ENCODE measurements at places on chromosomes 11 and 22.

DNA sequence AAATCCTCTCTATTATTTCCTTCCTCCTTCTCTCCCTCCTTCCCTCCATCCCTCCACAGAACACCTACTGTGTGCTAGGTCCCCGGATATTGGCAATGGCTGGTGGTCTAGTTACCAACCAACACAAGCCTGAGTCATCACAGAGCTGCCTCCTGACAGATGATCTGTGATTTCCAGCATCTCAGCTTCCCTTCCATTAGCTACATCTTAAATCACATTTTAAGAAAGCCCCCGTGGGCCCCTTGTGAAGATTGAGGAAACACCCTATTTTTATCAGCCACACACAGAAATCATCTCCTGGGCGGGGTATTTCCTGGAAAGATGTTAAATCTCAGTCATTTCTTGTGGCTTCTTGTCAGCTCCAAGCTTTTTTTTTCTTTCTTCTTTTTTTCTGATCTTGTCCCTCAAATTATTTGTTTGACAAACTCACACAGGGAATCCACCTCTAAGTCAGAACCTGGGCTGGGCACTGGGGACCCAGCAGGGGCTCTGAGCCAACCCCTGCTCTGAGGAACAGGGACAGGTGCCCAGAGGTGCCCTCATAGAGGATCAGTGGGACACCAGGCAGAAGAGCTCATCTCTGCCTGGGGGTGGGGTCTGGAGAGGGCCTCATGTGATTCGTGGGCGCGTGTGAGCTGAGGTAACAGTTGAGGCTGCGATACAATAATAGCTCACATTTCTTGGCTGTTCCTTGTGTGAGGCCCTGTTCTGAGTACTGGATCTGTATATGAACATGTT, 42.4 kb downstream of the CACNA1I start:
- no peak for DNase-seq

GRCh38 chr11:130904380-130904779, 11.9 kb downstream of the SNX19 start:
- no peak for DNase-seq

DNA sequence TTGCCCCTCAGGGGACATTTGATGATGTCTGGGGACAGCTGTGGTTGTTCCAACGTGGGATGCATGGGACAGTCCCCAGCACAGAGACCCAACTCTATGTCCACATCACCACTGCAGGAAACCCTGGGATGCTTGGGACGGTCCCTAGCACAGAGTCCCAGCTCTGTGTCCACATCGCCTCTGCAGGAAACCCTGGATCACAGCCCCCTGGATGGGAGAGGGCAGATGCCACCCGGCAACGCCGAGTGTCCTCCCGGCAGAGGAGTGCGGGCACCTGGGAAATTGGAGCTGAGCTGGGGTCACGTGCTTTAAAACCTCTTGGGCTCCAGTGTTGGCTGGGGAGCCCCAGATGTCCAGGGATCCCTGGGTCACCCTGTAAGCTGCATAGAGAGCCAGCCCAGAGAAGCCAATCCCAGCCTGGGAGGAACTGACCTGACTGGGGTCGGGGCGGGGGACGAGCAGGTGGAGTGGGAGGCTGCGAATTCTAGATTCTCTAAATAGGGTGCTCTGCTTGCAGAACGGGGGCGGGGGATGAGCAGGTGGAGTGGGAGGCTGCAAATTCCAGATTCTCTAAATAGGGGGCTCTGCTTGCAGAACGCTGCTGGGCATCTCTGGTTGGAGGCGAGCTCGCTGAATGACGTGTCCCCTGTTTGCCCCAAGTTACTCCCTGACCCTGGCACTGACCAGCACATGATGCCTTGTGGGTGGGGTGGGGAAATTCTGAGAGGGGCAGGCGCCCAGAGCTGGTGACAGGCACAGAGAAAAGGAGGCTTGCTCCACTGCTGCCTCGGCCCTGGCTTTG, 1197.8 kb downstream of the BRD1 start:
- no peak for DNase-seq

DNA sequence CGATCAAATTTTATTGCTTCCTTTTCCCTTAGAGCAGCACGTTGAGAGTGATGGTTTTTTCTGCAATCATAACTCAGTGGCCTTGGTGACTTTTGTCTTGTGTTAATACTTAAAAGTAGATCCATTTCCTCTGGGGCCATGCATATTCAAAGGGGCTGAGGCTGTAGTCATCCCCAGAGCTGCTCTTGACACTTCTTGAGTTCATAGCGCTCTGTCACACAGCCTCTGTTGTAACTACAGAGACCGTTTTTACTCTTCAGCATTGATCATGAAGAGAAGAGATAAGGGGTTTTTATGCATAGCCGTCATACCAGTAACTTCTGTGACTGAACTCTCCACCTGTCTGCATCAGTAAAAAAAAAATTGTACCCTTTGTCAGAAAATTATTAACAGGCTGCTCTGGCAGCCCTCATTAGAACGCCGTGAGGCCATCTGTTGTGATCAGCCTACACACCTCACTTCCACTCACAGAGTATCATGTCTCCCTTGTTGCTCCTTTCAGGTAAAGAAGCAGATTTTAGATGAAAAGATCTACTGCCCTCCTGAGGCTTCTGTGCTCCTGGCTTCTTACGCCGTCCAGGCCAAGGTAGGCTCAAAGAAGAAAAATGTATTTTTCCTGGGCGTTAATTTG, 38.4 kb downstream of the NF2 start:
- no peak for DNase-seq

GRCh38 chr22:29408940-29409339, 20.6 kb upstream of the AP1B1 start:
- no peak for DNase-seq

DNA sequence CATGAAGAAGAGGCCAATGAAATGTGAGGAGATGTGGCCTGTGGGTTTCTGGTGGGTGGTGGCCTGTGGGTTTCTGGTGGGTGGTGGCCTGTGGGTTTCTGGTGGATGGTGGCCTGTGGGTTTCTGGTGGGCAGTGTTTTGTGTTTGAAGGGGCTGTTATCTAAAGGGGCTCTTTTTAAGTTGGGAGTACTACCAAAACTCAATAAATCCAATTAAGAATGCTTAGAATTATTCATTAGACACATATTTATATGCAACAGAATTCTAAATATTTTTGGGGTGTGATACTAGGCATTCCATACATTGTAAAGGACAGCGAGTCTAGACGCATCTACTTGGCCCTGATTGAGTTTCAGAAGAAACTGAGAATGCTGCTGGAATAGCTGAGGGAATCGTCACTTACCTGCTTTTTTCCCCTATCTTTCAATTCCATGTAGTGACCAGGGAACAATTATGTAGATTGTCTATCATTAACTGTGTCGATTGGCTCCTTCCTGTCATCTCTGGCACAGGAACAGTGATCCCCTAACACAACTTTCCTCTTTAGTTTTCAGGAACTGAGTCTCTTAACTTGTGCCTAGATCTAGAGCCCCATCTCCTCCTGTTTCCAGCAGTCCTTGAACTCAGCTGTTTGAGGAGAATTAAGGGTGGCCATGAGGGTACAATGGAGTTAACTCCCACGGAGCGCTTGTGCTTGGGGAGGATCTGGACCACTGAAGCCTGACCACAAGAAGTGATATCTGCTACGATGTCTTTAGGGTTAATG, 37.3 kb upstream of the TOP3B start:
- DNase-seq = no peak

DNA sequence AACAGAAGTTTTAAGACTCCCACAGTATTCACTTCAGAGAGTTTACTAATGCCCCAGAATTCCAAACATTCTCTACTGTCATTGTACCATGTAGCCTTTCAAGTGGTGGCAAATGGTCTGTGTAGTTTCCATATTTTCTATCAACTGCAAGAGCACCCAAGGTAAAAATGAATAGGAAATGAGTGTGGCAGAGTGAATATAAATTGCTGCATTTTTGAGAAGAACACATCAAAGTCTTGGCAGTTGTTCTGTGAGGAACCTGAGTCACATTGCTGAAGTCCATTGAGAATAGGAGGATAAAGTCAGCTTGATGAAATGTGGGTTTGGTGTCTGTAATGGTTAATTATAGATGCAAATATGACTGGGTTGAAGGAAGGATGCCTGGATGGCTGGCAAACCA, 193.6 kb downstream of the AASDHPPT start:
- DNase-seq = no peak

GRCh38 chr11:28058333-28058732, 49.6 kb downstream of the KIF18A start:
- no peak for DNase-seq

GRCh38 chr11:95588821-95589220, 200.8 kb downstream of the FAM76B start:
- no peak for DNase-seq

GRCh38 chr11:44389963-44390605, 80.1 kb upstream of the ALX4 start:
- no peak for DNase-seq

GRCh38 chr11:128180441-128181087, 406.8 kb downstream of the ETS1 start:
- DNase-seq = no peak

- no peak for DNase-seq
Measured at GRCh38 chr11:58654908-58655296, 32.4 kb downstream of the CNTF start.

DNA sequence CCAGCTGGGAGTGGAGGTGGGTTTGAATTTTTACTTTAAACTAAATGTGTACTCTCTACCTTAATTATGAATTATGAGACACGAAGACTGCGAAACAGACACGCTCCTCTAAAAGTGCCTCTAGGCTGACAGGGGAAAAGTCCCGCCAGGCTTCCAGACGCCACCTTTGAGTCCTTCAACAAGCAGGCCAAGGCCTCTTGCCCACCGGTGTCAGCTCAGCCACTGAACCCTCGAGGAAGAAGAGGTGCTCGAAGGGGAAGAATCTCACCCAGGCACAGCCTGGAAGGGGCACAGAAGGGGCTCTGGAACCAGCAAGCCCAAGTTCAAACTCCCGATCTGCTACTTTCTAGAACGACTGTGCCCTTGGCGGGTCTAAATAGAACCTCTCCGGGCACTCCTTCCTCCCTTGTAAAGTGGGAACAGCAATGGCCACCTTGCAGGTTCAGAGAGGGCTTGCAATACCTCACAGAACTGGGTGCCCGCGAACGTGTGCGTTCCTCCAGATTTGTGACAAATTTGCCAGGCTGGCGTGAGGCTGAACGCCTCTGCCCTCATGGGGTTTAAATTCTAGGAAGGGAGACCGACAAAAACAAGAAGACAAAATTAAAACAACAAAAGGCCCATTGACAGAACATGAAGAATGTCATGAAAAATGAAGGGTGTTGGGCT, 158.5 kb upstream of the GRK3 start:
- no peak for DNase-seq

DNA sequence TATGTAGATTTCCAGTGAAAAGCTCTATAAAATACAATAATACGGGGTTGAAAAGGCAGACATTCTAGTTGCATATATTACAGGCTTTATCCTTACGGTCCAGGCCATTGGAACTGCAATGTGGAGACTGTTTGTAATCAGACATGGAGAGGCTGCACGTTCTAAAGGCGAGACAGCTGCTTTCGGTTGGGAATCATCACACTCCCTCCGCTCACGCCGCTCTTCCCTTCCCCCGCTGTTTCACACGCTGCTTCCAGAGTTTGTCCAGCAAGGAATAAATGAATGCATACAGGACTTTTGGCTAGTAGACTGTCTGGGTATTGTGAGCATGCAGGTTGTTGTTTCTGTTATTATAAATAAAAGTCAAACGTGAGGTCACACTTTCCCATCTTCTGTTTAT, 13.5 kb upstream of the EFCAB6 start:
- no peak for DNase-seq

GRCh38 chr11:31977343-31977742, 113.5 kb upstream of the RCN1 start:
- no peak for DNase-seq

DNA sequence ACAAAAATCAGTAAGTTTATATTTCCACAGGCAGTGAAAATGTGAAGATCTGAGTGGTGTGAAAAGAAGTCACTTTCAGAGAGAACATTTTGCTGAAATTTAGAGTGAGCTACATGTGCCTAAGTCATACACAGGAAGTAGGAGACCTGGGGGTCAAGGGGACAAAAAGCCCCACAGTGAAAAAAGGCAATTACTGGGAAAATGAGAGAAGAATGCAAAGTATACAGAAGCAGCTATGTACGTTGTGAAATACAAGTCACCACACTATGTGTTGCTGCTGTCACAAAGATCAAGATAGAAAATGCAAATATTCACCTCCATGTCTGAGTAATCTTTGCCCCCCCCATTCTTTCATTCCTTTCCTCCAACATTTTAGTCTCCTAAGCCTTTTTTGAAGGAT, 21.6 kb upstream of the SESN3 start:
- DNase-seq = no peak

DNA sequence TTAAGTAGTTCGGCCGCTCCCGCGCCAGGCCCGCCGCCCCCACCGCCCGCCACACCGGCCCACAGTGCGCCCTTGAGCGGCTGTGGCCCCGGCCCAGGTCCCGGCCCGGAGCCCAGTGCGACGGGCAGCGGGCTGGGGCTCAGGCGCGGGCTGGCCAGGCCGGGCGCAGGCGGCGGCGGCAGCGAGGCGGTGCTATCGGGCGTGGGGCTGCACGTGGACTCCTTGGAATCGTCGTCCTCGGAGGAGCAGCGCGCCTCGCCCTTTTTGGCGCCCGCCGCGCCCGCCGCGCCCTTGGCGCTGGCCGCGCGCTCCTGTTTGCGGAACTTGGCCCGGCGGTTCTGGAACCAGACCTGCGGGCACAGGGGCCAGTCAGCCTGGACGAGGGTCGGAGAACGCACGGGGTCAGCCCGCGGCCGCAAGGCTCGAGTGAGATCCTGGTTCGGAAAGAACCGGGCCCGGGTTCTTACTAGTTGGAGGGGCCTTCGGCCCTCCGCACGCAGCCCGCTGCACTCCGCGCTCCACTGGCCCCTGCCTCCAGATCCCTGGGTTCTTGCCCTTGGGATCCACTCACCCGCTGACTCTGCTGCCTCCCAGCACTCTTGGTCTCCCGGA, 4.0 kb downstream of the PHOX2A start:
- DNase-seq = no peak

- DNase-seq = no peak
Measured at GRCh38 chr11:69375316-69376154, 81.6 kb downstream of the MYEOV start.

- no peak for DNase-seq
Measured at GRCh38 chr22:32841175-32841574, 39.7 kb downstream of the TIMP3 start.

DNA sequence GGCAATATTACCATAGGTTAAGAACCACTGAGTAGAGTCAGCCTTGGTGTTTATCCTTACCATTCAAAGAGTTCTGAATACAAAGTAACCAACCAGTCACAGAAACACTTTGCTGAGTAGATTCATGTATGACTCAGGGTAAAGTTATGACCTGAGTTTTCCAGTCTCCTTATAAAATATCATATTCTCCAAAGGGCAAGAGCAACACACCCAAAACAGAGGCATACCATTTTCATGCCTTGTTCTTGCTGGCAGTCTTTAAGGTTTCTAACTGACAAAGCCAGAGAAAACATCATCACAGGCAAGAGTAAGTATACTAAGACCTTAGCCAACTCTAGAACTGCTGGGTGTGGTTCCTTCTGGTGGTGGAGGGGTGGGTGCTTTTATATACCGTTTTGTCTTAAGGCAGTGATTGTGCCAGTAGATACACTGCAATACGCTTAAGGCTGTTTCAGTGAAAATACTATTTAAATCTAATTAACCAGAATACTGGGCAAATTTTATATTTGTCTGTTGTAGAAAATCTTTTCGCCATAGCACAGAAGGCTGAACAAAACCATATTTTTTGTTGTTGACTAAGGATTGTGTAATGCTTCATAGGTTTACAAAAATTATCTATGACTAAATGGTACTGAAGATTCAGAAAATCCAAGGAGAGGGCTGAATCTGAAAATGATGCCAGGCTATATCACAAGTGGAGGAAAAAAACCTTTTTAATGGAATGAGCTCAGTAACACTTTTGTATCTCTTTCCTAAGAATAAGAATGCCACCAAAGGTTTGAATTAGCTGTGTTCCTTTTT, 3.0 kb downstream of the ATL3 start:
- no peak for DNase-seq

- no peak for DNase-seq
Measured at GRCh38 chr22:17920992-17921650, 103.2 kb downstream of the MICAL3 start.

Measured in cortex of kidney (tissue), 1 donor.